Activated naive CD4-positive, alpha-beta T cell treated with Interleukin-2 at 50 U/mL for 16 hours (primary cell): ENCODE measurements at places on chromosomes 13 and 19.

DNA sequence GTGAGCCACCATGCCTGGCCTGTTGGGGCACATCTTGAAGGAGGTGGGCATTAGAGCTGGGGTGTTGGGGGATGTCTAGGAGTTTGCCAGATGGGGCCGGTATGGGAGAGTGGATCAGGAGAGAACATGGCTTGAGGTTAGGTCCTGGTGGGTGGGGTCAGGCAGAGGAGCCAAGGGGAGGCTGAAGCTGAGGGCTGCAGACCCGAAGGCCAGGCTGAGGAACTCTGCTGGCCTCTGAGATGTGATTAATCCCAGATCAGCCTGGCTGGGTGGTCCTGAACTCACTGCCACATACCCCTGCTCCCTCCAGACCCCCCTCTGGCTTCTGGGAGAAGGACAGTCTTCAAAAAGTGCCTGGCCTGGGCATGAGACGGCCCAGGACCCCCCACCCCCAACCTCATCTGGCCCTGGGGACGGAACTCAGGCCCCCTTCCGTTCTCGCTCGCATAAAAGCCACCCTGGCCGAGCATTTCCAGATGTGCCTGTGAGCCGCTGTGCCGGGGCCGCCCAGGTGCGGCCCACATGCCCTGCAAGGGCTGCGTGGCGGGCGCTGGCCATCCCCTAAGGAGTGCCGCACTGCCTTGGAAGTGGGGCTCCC is 2.7 kb downstream of the FSTL3 start:
- no peak for DNase-seq

DNA sequence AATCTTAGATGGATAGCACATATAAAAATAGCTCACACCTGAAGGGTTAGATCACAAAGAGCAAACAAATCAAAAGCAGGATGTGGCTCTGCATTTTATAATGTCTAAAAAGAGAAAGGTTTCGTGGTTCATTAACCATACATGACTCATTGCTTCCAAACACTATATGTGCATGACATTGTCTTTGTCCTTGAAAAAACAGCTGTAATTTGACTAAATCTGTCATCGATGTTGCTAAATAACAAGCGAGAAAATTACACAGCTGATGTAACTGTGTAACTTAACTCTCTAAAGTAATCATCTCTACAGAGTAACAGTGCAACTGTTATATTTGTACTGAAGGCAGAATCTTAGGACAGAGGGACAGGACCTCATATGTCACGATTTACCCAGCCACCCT is 383.1 kb upstream of the GPC6 start:
- DNase-seq = no peak

DNA sequence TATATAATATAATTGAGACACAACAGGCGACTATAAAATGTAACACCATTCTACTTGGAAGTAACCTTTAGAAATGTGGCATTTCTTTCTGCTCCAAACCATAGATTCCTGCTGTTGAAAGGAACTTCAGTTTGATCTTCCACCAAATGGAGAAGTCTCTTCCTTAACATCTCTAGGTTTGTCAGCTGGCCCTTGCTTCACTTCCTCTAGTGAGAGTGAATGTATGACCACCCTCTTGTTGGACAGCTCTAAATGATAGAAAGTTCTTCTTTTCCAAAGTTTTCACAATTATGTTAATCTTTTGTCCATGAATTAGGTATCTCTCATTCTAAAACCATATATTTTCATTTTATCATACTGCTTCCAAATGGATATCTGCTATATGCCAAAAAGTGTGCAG is 13.8 kb upstream of the COG6 start:
- no peak for DNase-seq

DNA sequence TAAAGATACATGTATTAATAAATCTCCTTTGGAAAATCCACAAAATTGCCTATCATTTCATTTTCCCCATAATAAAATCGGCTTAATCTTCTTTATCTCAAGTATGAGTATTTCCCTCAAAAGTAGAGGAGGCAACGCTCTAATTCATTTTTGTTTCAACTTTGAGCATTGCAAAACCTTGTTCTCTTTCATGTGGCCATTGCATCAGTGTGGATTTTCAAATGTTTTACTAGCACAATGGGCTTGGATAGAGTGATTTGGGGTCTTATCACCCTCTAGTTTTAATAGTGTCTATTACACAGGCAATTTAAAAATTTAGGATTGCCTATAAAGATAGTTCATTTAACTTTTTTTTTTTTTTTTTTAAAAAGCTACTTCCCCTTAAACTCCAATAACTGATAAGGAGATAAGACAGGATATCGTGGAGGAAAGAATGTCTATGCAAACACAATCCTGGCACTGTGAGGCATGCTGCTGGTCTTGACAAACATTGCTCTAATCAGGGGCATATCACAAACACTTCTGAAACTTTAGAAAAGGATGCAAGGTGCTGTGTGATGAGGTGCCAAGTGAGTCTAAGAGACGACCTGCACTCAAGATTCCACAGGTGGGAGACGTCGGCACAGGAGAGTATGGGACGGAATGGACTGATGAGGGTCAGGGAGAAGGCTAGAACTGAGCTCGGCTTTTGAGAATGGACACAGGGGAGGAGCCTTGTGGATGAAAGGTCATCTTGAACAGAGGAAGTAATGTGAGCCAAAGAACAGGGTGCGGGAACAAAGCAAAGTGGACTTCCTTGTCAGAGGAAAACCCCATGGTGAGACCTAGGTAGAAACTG is 199.7 kb downstream of the IRS2 start:
- DNase-seq = no peak

GRCh38 chr13:110617321-110618072 is 2.2 kb downstream of the NAXD start:
- no peak for DNase-seq

GRCh38 chr13:33636243-33636642 is 181.7 kb upstream of the RFC3 start:
- DNase-seq = no peak

- DNase-seq = no peak
Observed at GRCh38 chr19:29798774-29799497, 12.9 kb upstream of the CCNE1 start.

DNA sequence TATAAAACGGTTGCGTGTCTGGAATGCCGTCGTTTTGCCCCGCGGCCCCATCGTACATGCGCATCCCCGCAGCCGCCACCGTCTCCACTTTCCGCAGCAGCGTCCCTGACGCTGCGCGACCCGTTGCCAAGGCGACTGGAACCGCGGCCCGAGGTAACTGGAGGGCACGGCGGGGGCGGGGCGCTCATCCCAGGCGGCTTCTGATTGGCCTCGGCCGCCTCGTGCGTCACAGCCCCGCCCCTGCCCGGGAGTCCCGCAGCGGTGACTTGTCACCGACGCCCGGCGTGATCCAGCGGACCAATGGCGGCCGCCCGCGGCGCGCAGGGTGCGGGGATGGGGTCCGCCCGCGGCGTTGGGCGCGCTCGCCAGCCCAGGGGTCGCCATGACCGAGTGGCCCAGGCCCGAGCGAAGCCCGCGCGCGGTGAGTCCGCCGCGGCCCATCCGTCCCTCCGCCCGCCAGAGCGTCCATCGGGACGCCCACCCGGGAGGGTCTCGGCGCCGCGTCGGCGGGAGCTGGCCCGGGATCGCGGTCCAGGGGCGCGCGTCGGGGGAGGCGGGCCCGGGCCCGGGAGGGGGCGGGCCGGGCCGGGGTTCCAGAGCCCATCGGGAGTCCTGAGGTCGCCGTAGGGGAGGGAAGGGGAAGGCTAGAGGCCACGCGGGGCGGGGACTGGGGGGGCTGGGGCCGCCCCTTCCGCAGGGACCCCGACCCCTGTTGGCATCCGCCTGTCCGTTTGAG is at the start of gene ZSCAN1:
Gene ZSCAN1 (plus strand): TSS at position 285 of the 736 bp plus-strand sequence. CDS start 3,812 bp downstream, outside the sequence.
- DNase-seq = no peak
